B cell (primary cell): ENCODE measurements at places on chromosomes 1 and 21. TPM values are rescaled to one million over a fixed set of nuclear protein-coding genes. Genes with fewer than 3 reads are reported as not detected.

PODN gene
- total RNA-seq, result not detected in 2 replicates

- DNase-seq, result no peak
Observed at GRCh38 chr1:44676484-44677200, 2.1 kb downstream of the ARMH1 start.

GRCh38 chr1:1264868-1265272 is 8.8 kb downstream of the UBE2J2 start:
- DNase-seq, result no peak

DNA sequence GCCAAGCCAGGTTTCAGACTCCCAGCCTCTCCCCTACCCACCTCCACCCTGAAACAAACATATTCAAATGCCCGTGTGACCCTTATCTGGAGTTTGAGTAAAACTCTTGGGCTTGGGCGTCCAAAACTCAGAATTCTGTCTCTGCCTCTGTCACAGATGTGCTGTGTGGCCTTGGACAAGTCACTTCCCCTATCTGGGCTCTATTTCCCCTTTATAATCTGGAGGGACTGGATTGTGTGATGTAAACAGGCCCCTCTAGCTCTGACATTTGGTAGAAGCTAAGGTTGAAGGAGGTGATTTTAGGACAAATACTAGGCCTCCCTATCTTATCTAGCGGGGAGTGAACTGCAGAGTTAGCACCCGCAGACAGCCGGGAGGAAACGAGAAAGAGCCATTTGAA is 67.5 kb downstream of the IGSF21 start:
- no peak for DNase-seq

DNA sequence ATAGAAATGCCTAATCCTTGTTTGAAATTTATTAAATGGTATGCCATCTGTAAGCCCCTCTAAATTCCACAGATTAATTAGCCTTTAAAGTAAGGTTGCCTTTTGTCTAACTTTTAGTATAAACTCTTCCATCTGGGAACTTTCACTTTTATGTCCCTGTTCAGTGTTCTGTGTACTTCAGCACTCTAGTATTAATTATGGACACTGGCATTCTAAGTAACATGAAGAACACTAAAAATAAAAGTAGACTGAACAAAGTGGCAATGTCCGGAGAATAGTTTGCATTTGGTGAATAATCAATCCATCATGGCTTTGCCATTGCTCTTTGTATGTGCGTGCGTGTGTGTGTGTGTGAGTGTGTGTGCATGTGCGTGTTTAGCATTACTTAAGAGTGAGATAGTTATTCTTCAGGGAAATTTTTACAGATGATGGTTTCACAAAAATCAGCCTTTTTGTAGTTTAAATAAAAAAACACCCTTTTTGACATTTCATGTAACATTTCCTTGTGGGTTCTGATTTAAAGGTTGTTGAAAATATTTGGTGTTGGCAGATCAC is 51.1 kb downstream of the ATF6 start:
- no peak for DNase-seq

GRCh38 chr1:109894823-109895719 is 15.6 kb upstream of the CSF1 start:
- no peak for DNase-seq

DNA sequence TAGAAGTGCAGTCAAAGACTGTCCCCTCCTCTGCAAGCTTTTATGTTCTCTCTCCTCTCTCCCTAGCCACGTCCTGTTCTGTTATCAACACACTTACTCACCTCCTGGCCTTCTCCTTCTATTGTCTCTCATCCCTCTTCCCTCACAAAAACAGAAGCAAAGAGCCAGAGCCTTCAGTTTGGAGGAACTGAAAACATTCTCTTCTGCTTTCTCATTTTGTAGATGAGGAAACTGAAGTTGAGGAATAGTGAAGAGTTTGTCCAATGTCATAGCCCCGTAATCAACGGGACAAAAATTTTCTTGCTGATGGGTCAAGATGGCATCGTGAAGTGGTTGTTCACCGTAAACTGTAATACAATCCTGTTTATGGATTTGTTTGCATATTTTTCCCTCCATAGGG is 1.9 kb downstream of the NLRP3 start:
- no peak for DNase-seq

- DNase-seq, result no peak
Observed at GRCh38 chr1:195849180-195849579, 759.1 kb downstream of the KCNT2 start.

ZNF648 gene
- total RNA-seq, result not detected in 2 replicates

GRCh38 chr1:245245021-245245667 is 90.4 kb downstream of the KIF26B start:
- no peak for DNase-seq

- DNase-seq, result no peak
Observed at GRCh38 chr1:34199927-34200326, 23.2 kb downstream of the C1orf94 start.

- DNase-seq, result no peak
Observed at GRCh38 chr1:212228591-212229119, 56.6 kb upstream of the PPP2R5A start.

PLEKHN1 gene
- total RNA-seq, result 0.63 and 1.1 TPM in 2 replicates
